Activated CD4-positive, alpha-beta T cell treated with anti-CD3 and anti-CD28 coated beads, Interleukin-2, amount 50 U/mL, for 24 hours (primary cell): ENCODE measurements at places on chromosomes 3 and 15.
A peak's percentile ranks its signal among the peaks of the same experiment; 100 is the strongest.

- DNase-seq: no peak
These were observed 130.7 kb downstream of the EBLN2 start for GRCh38 chr3:73192036-73192738.

DNA sequence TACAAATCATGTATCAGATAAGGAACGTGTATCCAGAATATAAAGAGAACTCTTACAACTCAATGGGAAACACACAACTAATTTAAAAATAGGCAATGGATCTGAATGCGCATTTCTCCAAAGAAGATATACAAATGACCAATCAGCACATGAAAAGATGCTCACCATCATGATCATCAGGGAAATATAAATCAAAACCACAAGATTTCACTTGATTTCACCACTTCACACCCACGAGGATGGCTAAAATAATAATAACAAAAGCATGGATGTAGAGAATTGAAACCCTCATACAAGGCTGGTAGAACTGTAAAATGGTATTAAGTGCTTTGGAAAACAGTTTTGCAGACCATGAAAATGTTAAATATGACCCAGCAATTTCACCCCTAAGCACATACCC lies 26.7 kb upstream of the SLC12A8 start:
- DNase-seq: no peak

GRCh38 chr3:9331171-9331570 lies 31.7 kb upstream of the THUMPD3 start:
- no peak for DNase-seq

GRCh38 chr3:4493941-4494894 lies 1.1 kb downstream of the ITPR1 start:
- no peak for DNase-seq

GRCh38 chr15:80474224-80475215 lies 70.3 kb downstream of the ARNT2 start:
- DNase-seq: no peak

DNA sequence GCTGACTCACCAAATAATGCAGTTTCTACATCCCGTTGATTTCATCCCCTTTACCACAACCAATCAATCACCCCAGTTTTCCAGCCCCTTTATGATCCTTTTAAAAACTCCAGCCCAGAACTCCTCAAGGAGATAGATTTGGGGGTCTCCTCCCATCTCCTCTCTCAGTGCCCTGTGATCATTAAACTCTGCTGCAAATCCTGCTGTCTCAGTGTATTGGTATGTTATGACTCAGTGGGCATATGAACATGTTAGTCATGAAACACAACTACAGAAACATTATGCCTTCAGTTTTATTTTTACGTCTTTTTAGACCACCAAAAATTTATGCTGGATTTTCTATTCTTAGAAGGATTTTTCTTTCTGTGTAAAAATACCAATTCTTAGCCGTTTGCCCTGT lies 213.7 kb downstream of the DIPK2A start:
- no peak for DNase-seq

DNA sequence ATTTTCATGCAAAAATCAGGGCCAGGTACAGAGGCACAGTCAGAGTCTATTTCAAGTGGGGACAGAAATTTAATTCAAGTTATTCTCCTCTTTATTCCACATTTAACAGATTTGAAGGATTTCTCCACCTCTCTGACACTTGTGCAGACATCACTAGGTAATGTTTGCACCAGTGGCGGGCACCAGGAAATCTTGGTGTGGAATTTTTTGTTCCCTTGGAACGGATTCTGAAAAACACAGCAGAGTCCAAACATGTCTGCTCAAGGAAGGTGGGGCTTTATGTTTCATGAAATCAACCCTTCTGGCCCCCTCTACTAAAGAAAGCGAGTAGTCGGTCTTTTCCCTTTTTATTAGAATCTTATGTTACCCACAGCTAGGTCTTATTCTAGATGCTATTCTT lies 271.2 kb upstream of the MDFIC2 start:
- DNase-seq: no peak

DNA sequence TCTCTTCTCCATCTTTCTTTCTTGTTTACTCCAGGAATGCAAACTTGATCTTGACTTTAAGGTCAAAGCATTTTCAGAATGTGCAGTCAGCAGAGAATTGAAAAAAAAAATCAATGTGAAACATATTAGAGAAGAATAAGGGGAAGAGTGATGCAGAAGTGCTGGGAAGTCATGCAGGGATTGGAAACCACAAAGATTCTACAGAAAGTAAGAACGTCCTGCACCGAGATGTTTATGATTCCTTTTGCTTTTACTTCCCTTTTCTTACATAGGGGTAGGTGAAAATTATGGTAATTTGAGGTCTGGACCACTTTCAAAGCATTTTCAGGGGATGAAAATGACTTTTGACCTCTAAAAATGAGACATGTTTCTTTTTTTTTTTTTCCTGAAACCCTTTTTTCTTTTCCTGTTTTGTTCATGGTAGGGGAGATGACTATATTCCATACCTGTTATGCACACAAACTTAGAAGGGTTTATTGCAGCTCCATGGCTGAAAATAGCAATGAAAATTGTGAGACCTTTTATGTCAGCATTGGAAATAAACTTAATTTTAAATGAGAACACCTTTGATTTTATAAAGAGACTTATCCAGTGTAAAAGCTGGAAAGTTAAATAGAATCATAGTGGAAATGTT lies 623.5 kb upstream of the TBL1XR1 start:
- DNase-seq: no peak

GRCh38 chr15:89936786-89937265 lies 24.1 kb upstream of the ARPIN start:
- no peak for DNase-seq

DNA sequence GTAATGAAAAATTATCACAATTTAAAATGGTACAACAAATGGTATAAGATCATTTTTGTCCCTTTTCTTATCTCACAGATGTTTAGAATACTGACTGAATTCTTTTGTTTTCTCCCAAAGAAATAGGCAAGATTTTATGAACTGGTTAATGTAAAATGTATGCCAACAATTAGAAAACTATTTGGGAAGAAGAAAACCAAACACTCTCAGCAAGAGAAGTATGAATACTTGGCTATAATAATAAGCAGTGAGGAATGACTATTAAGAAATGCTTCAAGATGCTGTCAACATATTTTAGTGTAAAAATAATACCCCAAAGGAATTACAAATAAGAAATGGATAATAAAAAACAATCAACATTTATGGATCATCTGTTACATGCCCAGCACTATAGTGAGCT lies 18.5 kb downstream of the SHQ1 start:
- no peak for DNase-seq

DNA sequence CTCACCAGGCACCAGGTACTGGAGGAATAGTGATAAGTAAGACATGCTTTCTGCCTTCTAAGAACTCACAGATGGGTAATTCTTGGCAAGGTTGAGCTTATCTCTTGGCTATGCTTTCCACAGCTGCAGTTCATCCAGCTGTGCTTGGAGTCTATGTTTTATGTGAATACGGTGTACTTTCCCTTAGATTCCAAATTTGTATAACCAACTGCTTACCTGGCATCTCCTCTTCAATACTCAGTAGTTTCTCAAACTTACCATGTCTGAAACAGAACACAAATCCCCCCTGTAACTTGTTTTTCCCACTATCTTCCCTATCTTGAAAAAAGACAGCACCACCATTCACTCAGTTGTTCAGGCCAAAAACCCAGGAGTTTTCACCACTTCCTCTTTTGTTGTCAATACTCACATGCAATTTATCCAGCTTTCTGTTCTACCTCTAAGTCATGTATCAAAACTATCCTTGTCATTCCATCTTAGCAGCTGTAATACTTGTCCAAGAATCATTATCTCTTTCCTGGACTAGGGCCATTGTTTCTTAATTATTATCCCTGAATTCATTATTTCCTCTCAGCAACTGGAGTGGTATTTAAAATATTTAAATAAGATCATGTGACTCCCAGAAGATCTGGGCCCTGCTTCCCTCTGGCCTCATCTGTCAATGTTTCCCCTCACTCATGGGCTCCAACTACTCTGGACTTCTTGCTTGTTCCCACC lies 32.6 kb downstream of the COL6A5 start:
- DNase-seq: no peak

- DNase-seq: no peak
These were observed 57.3 kb upstream of the SPRED1 start for GRCh38 chr15:38195191-38195901.

DNA sequence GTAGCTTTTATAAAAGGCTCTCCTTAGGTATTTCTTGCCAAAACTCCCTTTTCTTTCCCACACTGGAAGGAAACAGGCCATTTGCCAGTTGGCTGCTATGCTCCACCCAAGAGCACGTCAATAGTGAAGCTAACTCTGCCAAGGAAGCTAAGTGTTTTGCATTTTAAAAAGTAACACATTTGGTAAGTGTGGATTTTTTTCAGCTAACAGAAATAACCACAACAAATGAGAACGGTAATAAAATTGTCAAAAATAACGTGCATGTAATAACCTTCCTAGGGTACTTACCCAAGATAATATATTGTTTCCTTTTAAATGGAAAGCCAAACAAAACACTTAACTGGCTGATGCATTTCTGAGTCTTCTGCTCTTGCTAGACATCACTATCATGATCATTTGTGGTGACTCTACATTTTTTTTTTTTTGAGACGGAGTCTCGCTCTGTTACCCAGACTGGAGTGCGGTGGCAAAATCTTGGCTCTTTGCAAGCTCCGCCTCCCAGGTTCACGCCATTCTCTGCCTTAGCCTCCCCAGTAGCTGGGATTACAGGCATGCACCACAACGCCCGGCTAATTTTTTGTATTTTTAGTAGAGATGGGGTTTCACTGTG lies 4.6 kb downstream of the DPP8 start:
- DNase-seq: no peak

DNA sequence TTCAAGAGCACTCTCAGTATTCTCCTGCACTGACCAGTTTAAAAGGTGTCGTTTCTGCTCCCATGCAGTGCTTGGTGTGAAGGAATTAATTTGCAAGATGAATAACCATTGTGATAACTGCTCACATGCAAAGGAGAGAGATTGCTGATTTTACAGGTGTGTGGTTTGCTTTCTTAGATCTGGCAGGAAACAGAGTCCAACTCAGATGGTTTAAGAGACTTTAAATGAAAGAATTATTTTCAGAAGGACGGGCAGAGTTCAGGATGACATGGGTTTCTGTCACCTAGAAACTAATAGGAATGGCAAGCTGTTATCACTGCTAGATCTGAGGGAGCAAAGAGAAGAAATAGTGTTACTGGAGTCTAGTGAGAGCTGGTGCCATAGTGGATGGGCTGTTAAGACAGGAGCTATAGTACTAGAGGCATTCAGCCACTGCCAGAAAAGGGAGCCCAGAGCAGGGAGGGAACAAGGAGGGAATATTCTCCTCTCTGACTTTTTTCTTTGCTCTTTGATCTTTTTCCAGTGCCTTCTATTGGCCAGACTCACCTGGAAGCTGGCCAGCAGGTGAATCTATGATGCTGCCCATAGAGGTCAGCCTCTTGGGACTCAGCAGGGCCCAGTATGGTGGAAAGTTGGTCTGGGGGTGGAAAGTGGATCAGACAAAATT lies 14.9 kb downstream of the ATXN7 start:
- no peak for DNase-seq

DNA sequence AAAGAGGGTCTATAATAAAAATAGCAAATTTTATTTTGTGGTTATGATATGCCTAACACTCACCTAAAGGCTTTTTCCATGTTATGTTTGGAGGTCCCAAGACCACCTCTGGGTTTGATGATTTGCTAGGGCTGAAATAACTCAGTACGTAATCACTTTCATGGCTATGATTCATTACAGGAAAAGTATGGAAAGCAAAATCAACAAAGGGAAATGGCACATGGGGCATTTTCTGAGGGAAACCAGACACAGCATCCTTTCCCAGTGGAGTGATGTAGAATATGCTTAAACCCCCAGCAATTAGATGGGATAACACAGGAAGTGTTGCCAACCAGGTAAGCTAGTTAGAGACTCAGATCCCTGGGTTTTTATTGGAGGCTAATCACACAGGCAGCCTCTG lies 701.6 kb upstream of the CBLB start:
- DNase-seq: no peak

- DNase-seq: no peak
These were observed 209.9 kb upstream of the VEPH1 start for GRCh38 chr3:157713101-157713500.

DNA sequence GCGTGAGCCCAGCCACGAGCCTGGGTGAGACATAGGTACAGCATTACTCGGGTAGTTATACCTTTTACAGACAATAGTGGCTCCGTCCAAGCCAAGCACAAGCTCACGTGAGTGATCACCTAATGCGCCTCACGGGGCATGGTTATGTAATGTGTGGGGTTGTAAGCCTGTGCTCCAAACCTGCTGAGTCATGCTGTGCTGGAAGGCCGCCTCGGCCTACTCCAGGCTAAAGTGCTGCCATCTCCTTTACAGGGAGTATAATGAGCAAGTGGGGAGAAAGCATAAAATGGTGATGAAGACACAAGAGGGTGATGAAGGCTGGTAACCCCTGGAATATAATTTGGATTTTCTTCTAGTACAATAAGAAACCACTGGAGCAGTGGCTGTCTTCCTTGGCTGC lies 175.8 kb upstream of the STT3B start:
- DNase-seq: no peak

GRCh38 chr3:15361494-15362214 lies 29.3 kb upstream of the SH3BP5 start:
- DNase-seq: peak; percentile 68

GRCh38 chr3:98793971-98794370 lies 30.8 kb downstream of the ST3GAL6 start:
- no peak for DNase-seq

GRCh38 chr3:39343076-39343717 lies 13.7 kb downstream of the CCR8 start:
- DNase-seq: no peak

DNA sequence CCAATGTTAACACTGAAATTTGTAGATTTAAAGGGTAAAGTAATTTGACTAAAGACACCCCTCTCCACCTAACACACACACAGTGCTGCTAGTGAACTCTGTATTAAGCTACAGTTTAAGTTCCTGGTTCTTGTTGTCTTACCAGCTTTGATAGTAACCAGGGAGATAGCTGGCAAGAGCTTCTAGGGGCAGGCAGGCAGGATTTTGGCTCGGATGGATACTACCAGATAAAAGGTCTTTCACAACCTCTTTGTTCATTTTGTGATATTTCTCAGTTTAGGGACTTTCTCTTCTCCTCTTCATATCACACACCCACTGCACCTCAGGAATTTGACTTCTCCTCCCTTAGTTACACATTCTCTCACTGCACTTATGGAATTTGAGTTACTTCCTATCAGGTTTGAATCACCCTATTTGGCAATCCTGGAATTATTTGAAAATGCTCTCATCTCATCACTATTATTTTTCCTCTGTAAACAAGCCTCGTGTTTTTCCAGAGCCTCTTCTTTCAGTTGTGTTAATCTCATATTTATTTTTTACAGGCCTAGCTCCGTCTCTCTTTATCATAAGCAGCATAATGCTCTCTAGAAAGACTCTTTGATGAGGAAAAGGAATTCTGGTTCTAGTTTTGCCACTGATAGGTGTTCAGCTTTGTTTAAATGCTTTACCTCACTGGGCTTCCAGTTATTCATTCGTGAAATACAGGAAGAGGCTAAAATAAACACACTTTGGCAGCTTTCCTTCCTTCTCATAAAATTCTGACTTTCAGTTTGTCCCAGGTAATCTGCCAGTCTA lies 23.0 kb upstream of the CLDN1 start:
- DNase-seq: no peak

DNA sequence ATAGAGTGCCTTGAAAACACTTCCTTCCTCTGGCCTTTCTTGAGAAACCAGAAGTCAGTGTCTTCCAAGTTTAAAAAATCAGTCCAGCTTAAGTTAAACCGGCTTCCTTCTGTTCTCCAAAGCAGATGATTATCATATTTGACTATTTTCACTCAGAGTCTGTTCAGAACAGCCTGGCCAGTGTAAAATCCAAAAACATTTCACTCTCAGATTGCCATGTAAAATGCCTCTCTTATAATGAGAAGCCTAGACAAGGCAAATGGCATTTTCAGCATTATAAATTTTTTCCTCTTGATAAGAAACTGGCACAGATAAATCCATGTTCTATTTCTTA lies 193.5 kb downstream of the TNIK start:
- no peak for DNase-seq
